ENCODE measurements at places on chromosomes 2 and 18.

DNA sequence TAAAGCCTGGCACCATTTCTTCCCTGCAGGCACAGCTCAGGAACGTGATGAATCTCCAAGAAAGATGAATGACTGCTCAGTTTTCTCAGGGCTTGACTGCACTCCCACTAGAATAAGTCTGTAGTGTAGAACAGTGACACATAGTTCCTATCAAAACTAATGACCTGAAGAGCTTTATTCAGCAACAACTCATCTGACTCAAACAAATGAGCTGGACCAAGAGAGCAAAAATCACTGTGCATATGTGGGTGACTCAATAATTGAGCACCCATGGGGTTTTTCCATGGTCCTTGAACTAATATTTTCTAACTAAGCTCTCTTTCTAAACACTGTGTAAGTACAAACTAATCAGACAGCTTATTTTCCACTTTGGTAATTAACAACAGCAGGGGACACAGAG is 61.1 kb upstream of the XDH start:
- no peak for DNase-seq

DNA sequence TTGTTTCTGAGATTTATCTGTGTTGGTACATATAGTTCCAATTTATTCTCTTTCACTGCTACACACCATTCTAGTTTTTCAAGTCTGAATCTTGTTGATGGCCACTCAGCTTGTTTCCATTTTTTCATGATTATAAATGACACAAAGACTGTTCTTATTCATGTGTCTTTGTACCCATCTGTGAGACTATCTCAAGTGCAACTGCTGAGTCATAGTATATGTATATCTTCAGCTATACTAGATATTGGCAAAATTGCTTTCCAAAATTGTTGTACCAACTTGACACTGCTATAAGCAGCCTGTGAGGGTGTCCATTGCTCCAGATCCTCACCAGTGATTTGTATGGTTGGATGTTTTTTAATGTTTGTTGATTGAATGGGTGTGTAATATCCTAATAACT is 37.2 kb upstream of the RTN4 start:
- DNase-seq, result no peak

- DNase-seq, result no peak
Measured at GRCh38 chr18:32919799-32920198, 147.0 kb upstream of the KLHL14 start.

- DNase-seq, result no peak
Measured at GRCh38 chr18:54020156-54020745, 204.2 kb downstream of the MBD2 start.

DNA sequence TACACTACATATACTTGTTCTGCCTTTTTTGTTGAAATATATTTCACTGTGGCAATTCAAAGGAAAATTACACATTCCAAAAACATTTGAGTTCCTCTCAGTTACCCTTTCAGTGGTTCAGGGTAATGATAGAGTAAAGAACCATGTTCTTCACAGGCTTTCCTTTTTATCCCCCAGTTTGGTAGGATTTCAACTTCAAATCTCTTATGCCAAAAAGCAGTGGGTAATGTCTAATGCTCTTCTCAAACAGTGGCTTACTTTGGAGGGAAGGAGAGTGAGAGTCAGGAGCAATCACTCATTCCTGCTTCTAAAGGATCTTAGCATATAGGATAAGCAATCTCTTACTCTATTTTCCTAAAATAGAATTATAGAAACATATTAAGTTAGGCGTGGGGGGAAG is 290.6 kb downstream of the ZEB2 start:
- no peak for DNase-seq

GRCh38 chr2:180991820-180992219 is 11.4 kb downstream of the UBE2E3 start:
- DNase-seq, result no peak

DNA sequence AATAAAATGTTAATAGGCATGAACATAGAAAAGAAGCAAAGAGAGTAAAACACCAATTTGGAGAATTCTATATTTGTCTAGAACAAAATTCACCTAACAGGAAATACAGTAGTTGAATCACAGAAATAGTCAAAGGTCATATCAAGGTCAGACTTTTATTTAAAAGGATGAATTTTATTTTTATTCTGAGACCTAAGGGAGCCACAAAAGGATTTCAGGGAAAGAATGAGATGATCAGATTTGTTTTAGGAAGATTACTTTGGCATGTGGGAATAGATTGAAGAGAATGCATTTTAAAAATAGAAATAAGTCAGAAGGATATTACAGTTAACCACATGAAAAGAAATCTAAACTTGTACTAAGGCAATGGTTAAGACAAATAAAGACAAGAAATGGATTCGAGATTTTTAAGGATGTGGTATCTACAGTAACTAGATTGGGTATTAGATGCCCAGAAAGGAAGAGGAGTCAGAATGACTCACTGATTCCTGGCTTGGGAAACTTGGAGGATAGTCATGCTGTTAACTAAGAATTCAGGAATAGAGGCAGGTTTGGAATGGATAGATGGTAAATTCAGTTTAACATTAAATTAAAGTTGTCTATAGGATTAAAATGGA is 56.0 kb downstream of the METTL4 start:
- peak; percentile 82 for DNase-seq

- no peak for DNase-seq
Measured at GRCh38 chr18:2846636-2847316, at the start of gene EMILIN2. TSS of gene EMILIN2 (plus strand) at chr18:2847006. CDS start at chr18:2847189, 183 bp downstream.

- DNase-seq, result no peak
Measured at GRCh38 chr2:171791361-171791760, 102.7 kb downstream of the SLC25A12 start.

DNA sequence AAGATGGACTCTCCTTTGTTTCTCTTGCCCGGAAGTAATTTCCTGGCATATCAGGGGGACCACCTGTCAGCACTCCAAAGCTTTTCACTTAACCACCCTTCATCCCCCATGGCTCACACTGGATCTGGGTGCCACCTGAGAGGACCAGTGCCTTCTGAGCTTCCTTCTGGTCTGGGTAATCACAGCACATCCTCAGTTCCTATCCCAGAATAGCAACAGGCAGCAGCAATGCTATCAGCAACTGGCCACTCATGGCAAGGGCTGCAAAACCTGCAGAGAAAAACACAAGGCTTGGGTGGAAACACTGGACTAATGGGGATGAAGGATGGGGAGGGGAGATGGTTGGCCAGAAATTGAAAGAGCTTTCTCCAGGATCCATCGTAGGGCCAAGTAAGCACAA is 59.9 kb upstream of the STPG4 start:
- DNase-seq, result no peak

GRCh38 chr18:57015451-57015850 is 131.4 kb upstream of the BOD1L2 start:
- DNase-seq, result no peak

- DNase-seq, result peak; percentile 56
Measured at GRCh38 chr2:10812362-10813162, at the start of gene PDIA6. TSS of gene PDIA6 (minus strand) at chr2:10812785. CDS start at chr2:10812696, 89 bp downstream.

DNA sequence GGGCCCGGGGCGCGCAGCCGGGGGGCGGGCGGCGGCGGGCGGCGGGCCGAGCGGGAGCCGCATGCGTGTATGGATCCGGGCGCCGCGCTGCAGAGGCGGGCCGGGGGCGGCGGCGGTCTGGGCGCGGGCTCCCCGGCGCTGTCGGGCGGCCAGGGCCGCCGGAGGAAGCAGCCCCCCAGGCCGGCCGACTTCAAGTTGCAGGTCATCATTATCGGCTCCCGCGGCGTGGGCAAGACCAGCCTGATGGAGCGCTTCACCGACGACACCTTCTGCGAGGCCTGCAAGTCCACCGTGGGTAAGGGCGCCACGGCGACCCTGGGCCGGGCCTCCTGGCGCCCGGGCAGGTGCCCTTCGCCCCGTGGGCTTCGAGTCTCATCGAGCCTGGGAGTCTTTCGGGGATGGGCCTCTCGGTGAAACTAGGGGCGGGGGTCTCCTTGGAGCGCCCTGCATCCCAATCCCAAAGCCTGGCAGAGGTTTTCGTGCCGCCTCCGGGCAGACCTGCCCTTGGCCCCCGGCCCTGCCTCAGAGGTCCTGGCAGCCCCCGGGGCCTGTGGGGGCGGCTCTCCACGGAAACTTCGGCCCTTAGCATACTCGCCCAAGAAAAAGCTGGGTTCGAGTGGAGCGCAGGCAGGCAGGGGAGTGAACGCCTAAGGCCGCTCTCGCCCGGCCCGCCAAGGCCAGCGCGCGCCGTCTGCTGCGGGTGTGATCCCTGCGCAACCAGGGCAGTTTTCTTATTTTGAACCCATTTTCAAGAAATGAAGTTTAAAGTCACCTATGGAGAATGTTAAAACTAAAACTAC is 622 bp downstream of the RAB12 start:
- no peak for DNase-seq

Data from glomerular endothelial cell (primary cell).